ENCODE measurements at places on chromosomes 11 and 22. TPM values are rescaled to one million over a fixed set of nuclear protein-coding genes. Genes with fewer than 3 reads are reported as not detected.

F2 gene
- not detected for total RNA-seq

CEND1 gene
- total RNA-seq: 0.74 TPM

BIK gene
- total RNA-seq: 6.9 TPM

OR10A2 gene
- total RNA-seq: not detected

NUP98 gene
- 115 TPM for total RNA-seq

APOA5 gene
- total RNA-seq: not detected

All from G401 (cell line).